ENCODE measurements at places on chromosomes 6 and 20. TPM values are rescaled to one million over a fixed set of nuclear protein-coding genes. Genes with fewer than 3 reads are reported as not detected.

Gene LAMA2
- total RNA-seq = 1.5 TPM

Gene GPR6
- not detected for total RNA-seq

Gene SLC24A3
- total RNA-seq = 0.31 TPM

Gene CHRNA4
- not detected for total RNA-seq

Gene C6orf15
- not detected for total RNA-seq

Gene ESR1
- total RNA-seq = not detected

Gene FAM50B
- total RNA-seq = 2.8 TPM

Gene RREB1
- 12.1 TPM for total RNA-seq

Gene ERVFRD-1
- not detected for total RNA-seq

Gene KCNK5
- 5.7 TPM for total RNA-seq

Gene PRSS16
- total RNA-seq = 4.3 TPM

Gene HSPA1L
- 1.2 TPM for total RNA-seq

Gene IL17F
- not detected for total RNA-seq

Gene CD93
- total RNA-seq = not detected

Gene KCNQ2
- total RNA-seq = 39.5 TPM

Gene FERMT1
- total RNA-seq = 1.3 TPM

Gene BMP5
- 1.5 TPM for total RNA-seq

Gene ADGB
- not detected for total RNA-seq

Gene MEI4
- total RNA-seq = 1.0 TPM

Gene FANCE
- 9.3 TPM for total RNA-seq

Gene CDH4
- total RNA-seq = 6.5 TPM

Gene ADGRG6
- 0.93 TPM for total RNA-seq

Gene DEFB123
- not detected for total RNA-seq

Gene MICB
- 8.1 TPM for total RNA-seq

Gene BPI
- not detected for total RNA-seq

All from neural progenitor cell (in vitro differentiated cells).